ENCODE measurements at places on chromosomes 7 and 10. TPM values are rescaled to one million over a fixed set of nuclear protein-coding genes. Genes with fewer than 3 reads are reported as not detected.

Gene OPN4
- total RNA-seq = 0.14 TPM

Gene ARHGEF35
- total RNA-seq = 0.59 TPM

Gene PAPOLB
- total RNA-seq = not detected

Gene OGDHL
- 0.14 TPM for total RNA-seq

Gene HOXA4
- 0.89 TPM for total RNA-seq

Gene DLD
- total RNA-seq = 119 TPM

Gene POLR2J
- 16.1 TPM for total RNA-seq

Gene EIF5AL1
- total RNA-seq = 0.46 TPM

Gene VAX1
- total RNA-seq = not detected

Gene TEX36
- total RNA-seq = not detected

Gene GRID2IP
- not detected for total RNA-seq

Gene CUZD1
- total RNA-seq = 0.30 TPM

Gene PNLIP
- not detected for total RNA-seq

Gene TMEM229A
- not detected for total RNA-seq

All from smooth muscle cell of the umbilical artery (primary cell).